ENCODE measurements at places on chromosomes 12 and 14.

DNA sequence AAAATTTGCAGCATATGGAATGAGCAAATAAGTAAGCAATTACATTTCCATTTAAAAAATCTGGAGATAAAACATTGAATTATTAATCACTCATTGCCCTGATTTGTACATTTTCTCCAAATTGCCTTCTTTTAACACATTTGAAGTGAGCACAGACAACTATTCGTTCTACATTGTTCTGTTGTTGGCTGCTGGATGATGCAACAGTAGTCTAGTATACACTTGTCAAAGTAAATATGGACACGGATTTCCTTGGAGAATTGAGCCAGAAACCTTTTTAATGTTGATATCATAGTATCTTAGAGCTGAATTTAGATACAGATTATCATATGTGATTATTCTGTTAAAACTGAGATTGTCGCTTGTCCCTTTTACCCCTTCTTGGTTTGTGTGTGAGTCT is 188.2 kb downstream of the FUT8 start:
- no peak for DNase-seq

DNA sequence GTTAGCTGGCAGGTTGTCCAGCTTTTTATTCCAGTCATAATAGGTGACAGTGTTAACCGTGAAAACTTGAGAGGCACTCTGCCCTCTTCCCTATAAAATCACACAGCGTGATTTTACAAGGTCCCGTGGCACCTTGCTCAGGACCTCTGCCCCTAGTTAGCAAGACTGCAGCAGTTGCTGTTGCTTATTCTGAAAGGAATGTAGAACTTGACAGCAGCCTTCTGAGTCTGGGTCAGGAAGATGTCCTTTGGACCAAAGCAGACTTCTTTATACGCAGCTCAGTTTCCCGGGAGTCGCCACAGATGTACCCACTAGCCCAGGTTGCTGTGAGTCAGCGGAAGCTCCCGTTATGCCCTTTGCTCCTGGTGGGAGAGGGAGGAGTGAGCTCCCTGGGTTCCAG is 13.2 kb downstream of the PRKAB1 start:
- no peak for DNase-seq

DNA sequence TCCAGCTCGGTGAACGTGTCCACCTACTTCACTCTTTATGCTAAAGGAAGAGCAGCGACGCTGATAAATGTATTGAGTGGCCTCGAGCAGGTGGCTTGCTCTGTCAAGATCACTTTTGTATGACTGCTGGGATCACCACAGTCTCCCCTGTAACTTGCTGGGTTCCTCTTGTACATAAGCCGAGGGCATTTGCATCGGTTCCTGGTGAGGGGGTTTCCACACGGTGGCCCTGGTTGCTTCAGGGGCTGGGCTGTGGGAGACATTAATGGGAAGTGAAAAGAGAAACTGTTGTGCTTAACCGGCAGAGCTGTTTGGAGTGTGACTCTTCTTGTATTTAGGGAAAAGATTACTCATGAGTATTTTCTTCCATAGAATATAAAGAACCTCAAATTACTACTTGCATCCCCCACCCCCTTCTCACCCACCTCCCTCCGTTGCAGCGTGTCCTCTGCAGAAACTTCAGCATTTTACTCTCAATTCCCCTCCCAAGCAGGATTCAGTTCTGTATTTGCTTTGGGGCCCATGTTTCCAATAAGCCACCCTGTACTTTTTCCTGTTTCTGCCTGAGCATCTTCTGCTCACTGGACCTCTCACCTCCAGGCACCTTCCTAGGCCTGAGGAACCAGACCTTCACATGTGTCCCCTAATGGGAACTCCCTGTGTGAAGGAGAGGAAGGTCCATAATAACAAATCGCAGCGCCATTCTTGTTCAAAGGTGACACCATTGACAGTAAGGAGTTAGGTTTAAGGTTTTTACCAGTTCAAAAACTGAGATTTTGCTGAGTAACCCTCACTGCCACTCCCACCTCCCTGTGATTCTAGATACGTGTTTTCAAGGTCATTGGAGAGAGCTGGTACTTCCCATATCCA is 187.0 kb downstream of the ETV6 start:
- no peak for DNase-seq

DNA sequence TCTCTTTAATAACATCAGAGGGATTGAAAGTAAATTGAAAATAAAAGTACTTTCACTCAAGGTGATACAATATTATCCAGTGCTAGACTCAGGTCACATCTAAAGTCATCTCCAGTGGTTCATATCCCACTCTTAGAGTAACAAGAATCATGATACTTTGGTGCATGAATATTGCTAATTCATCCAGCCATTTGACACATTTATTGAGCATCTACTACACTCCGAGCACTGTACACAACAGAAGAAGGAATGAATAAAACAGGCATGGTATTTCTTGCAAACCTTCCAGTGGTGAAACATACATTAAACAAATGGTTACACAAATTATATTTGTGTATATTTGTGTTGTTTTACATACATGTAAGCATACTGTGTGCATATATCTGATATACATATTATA is 116.0 kb upstream of the TMCC3 start:
- no peak for DNase-seq

GRCh38 chr14:100747021-100747586 is 20.4 kb downstream of the DLK1 start:
- no peak for DNase-seq

GRCh38 chr12:51285843-51286242 is 15.6 kb upstream of the SMAGP start:
- DNase-seq: no peak

DNA sequence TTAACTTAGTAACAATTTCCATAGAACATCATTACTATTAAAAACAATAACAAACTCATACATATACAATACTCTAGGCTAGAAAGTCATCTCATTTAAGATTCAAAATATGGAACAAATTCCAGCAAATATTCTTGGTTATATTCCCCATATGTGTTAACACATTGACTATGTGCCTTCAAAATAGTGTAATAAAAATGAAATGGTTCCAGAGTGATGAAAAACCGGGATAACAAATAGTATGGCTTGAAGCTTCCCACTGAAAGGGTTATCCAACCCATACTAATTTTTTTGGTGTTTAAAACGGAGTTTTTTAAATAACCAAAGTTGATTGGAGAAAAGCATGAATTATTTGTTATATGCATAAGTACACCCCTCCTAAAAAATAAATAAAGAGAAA is 5.3 kb downstream of the LRIG3 start:
- DNase-seq: no peak

DNA sequence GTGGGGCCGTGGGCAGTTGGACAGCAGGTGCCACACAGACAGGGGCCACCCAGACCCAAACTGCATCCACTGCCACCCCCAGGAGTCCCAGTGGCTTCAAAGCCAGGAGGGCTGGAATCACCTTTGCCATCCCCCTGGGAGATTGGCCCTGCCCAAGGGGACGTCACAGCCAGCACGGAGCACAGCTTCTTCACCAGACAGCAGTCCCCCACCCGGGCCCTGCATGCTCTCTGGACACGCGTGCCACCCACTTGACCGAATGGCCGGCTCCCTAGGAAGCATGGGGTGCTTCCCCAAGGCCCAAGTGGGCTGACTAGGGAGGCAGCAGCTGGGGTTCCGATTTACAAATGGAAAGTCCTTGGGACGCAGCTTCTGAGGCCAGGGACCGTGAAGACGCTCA is 17.3 kb downstream of the DHX37 start:
- no peak for DNase-seq

DNA sequence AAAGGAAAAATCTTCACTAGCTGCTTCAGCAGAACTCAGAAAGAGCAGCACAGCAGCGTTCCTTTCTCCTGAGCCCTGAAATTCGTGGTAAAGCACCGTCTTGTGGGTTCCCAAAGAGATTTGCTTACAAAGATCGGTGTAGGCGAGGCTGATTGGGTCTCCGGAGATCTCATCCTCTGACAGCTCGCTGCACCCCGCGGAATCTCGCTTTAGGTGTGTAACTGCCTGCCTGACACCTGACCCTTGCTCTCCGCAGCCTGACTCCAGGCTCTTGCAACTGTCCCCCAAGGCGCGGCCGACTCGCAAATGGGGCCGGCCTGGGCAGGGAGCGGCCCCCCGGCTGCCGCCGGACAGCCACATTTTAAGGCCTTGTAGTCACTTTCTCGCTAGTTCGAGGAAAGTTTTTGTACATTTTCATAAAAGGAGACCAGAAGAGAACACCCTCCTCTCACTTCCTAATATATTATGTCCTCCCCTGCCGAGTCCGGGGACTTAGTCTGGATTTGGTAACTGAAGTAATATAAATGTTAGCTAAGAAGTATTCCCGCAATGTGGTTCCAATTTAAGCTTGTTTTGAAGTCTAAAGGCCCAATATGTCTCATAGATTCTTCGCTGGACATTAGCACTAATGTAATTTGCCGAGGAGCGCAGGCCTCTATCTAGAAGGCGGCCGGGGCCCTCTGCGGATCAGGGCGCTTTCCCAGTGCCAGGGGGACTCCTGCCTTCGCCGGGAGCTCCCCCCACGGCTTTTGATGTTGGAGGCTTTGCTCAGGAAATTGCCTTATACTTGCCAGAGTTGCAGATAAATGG is 177.3 kb upstream of the CDKN3 start:
- no peak for DNase-seq

DNA sequence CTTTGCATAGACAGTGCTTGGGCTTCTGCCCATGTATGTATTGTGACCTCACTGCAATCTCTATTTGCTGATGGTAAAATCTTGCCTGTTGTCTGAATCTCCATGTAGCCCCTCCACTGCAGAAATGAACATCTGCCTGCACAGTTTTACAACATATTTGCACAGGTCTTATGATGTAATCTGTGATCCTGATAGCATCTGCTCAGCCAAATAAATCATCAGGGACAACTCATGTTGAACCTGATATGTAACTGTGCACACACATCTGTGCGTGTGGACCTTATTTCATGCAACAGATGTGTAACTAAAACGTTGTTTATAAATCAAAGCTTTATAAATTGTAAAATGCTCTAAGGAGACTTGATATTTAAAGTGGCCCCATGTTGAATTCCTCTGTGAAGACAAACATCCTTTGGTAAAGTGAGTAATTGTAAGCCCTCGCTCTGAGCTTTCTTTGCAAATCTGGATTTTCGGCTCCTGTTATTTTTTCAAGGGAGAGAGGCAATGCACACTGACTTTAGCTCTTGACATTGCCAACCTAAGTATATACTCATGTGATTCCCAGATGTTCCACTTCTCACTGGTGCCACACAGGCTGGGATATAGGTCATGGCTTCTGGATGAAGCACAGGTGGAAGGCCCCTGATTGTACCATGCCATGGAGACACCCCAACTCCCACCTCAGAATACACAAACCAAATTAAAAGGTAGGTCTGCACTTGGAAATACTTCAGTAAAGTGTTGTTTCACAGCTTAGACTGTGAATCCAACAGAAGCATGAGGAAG is 371.3 kb downstream of the GRIN2B start:
- no peak for DNase-seq

DNA sequence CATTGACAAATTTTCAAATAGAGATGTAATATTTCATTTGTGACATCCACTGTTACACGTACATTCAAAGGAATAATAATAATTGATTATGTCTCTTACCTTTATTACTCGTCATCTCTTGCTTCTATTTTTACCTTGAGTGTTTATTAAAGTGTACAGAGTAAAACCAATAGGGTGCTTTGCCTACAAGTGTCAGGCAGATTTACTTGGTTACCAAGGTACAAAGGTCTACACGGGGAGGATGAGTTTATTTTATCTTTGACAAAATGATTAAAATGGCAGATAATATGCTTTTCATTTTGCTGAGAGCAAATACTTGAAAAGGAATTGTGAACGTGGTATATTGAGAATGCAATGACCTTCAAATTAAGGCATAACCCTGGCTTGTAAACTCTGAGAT is 137.8 kb upstream of the SOX5 start:
- no peak for DNase-seq

GRCh38 chr12:84056-84455 is 17.5 kb downstream of the IQSEC3 start:
- DNase-seq: no peak

GRCh38 chr12:117100251-117100650 is 1.0 kb upstream of the TESC start:
- peak; percentile 24 for DNase-seq

- peak; percentile 17 for DNase-seq
Observed at GRCh38 chr12:47651368-47652254, 54.2 kb downstream of the RPAP3 start.

GRCh38 chr14:56156096-56156495 is 37.9 kb downstream of the PELI2 start:
- DNase-seq: no peak

DNA sequence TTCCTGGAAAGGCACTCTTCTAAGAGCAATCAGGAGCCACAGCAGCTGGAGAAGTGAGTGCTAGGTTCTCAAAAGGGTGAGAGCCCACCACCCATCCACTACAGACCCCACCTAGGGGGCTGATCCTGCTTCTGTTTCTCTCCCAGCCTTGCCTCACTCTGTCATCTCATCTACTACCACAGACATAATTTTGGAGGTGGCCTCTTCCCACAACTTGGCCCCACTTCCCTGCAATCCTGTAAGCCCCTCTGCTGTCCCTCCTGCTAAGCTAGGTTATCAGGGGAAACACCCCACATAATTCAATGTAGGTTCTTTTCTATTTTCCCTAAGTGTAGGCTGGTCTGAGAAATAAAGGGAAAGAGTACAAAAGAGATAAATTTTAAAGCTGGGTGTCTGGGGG is 16.5 kb downstream of the KRT76 start:
- no peak for DNase-seq

GRCh38 chr12:2284857-2285256 is 232.1 kb downstream of the CACNA1C start:
- peak; percentile 59 for DNase-seq

DNA sequence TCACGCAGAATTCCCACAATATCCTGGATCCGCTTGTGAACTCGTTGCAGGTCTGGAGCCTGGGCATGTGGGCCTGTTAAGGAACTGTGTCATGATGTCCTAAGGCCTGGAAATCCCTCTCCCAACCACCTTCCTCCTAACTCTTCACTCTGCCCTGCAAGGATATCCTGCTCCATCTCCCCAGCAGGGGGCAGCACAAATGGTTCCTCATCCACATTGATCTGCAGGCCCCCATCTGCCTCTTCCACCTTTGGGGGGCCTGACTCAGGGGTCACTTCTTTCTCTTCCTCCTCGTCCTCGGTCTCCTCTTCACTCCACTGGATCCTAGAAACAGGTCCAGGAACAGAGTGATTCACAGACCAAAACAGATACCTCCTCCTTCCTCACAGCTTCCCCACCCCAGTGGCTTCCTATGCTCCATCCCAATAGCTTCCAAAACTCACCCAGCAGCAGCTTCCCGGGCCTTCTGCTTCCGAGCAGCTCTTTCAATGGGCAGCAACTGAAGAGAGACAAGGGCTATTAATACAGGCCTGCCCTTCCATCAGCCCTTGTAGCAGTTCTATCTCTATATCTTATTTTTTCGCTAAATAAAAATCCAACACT is 4.5 kb downstream of the NOP2 start:
- DNase-seq: peak; percentile 56
